Progenitor cell of endocrine pancreas (in vitro differentiated cells): ENCODE measurements at places on chromosomes 7 and 10. TPM values are rescaled to one million over a fixed set of nuclear protein-coding genes. Genes with fewer than 3 reads are reported as not detected.

- no peak for DNase-seq
Measured at GRCh38 chr10:14772399-14772798, 2.3 kb downstream of the FAM107B start.

DNA sequence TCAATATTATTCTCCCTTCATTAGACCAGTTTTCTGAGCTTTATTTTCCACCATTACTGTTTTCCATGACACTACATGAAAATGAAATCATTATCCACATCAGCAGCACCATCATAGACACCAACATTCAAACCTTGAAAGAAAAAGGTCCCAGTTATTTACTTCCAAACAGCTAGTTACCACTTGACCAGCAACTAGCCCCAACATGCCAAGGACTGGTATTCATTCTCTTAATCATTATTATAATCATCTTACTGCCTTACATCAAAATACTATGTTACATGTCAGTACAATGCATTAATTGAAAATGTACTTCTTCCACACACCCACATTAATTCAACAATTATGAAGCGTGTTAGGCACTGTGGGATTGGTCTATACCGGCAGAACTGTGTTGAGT is 199.4 kb downstream of the TSPAN12 start:
- no peak for DNase-seq

GRCh38 chr10:50885097-50885859 is at the start of gene A1CF:
A1CF (minus strand) TSS chr10:50885627; CDS start chr10:50859940, 25,687 bp downstream.
- DNase-seq: no peak

The BRAT1 gene
- 43.1 and 43.7 TPM in 2 replicates for total RNA-seq

The CPEB3 gene
- 2.1 and 2.3 TPM in 2 replicates for total RNA-seq

The COL26A1 gene
- total RNA-seq: 44.5 and 46.2 TPM in 2 replicates
